ENCODE measurements at places on chromosomes 4 and X.
A peak's percentile ranks its signal among the peaks of the same experiment; 100 is the strongest.

GRCh38 chr4:139734875-139735380 is 69.3 kb downstream of the MGST2 start:
- peak; percentile 60 for DNase-seq

GRCh38 chr4:119105605-119106004 is 30.0 kb upstream of the MYOZ2 start:
- no peak for DNase-seq

DNA sequence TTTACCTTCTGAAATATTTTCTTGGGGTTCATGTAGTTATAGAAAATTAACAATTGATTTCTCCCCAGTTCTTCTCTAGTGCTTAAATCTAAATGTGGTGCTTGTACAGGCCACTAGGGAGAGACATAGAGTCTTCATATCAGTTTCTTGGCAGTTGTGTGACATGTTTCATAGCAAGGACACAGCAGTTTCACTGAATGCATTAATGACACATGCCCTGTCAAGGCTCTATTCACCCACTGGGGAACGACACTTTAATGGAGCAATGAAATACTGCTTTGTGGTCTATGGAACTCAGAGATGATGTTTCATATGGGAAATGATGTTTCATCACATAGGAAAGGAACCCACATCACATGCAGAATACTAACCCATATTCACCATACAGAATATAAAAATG is 2.8 kb downstream of the VEGFC start:
- no peak for DNase-seq

- no peak for DNase-seq
Observed at GRCh38 chr4:107069049-107069448, 32.9 kb upstream of the DKK2 start.

- no peak for DNase-seq
Observed at GRCh38 chr4:6367371-6367851, 97.8 kb downstream of the WFS1 start.

GRCh38 chr4:2261110-2261852 is 628 bp downstream of the MXD4 start:
- DNase-seq = peak; percentile 22

- DNase-seq = no peak
Observed at GRCh38 chrX:94400488-94400887, 726.5 kb downstream of the FAM133A start.

DNA sequence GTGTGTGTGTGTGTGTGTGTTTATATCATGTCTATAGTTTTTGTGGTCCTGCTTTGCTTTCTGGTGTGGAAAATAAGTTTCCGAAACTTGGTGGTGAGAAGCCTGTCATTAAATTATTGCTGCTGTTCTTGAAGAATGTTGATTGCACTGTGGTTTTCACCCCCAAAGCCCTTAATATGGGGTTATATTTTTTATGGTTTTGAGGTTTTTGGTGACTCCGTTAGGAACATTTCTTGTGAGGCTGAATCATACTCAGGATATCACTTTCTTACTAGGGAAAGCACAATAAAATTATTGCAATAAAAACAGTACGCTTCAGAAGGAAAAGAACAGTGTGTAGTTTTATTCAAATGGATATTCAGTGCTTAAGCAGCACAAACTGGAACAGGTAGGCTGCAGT is 539.1 kb upstream of the MAGEB18 start:
- no peak for DNase-seq

GRCh38 chr4:98937986-98938720 is 9.2 kb upstream of the EIF4E start:
- no peak for DNase-seq

DNA sequence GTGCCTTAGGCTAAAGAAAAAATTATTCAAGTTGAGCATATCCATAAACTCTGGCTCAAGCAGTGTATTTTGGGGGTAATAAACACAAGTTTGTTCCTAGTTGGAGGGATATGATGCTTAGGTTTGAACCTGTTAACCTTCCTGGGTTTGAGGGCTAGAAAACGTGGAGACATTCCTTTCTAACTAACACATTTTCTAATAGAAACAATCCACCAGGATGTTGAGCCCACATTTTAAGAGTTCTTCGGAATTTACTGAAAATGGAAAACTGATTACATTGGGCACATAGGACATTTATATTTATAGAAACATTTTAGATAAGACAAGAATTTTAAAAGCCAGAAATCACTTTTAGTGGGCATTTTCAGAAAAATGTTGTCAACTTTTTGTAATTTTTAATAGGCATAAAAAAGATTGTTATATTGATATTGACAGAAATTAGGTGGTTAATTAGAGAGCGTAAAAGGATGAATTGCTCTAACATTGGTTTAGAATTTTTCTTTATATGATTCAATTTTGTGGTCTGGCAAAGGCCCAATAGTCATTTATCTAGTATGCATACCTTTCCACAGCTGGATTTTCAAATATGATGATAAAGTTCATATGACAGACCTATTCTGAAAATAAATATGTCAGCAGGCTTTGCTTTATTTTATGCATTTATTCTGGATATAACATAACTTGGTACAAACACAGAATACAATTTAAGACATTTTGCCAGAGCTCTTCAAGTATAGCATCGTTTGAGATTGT is 49.2 kb downstream of the CEP44 start:
- no peak for DNase-seq

DNA sequence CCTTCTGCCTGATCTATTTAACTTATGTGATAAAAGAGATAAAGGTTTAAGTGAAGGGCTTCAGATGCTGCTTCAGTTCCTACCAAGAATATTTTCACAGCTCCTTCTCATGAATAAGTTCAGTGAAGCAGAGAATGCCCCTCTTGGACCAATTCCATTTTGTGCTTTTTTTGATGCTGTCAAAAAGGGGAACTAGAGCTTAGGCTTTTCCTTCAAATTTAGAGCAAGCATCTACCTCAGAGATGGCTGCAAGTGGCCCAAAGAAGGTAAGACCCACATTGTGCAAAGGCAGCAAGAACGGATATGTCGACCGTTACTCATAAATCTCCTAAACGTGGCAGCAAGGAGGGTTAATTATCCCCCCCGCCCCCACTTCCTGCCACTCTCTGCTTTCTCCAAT is 4.5 kb downstream of the CHRDL1 start:
- DNase-seq = no peak

DNA sequence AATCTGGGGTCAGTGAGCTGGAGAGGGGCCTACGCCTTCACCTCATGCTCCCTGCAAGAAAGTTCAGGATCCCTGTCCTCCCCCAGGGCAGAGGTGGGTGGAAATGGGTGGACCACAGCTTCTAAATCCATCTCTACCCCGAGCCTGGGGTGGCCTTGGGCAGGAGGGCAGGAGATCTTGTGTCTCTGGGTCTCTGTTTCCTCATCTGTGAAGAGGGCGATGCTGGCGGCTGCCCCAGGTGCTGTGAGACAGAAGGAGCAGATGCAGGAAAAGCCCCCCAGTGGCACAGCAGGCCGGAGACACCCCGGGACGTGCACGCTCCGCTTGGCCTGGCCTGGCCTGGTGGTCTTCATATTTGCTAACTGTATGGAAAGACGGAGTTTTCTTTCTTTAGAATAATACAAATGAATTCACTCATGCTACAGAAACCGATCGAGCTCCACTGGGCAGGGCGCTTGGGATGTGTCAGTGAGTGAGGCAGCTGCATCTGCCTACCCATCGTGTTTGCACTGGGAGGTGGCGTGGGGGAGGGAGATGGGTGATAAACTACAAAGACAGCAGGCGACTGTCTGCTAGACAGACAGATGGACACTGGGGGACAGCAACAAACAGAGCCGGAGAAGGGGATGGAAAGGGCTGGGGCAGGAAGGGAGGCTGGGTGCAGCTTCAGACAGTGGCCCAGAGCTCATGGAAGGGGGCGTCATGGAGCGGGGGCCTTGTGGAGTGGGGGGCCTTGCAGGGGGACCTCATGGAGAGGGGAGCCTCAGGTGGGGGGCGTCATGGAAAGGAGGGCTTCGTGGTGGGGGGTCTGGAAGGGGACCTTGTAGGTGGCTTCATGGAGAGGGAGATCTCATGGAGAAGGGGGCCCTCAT is 136.2 kb downstream of the CPZ start:
- DNase-seq = no peak

DNA sequence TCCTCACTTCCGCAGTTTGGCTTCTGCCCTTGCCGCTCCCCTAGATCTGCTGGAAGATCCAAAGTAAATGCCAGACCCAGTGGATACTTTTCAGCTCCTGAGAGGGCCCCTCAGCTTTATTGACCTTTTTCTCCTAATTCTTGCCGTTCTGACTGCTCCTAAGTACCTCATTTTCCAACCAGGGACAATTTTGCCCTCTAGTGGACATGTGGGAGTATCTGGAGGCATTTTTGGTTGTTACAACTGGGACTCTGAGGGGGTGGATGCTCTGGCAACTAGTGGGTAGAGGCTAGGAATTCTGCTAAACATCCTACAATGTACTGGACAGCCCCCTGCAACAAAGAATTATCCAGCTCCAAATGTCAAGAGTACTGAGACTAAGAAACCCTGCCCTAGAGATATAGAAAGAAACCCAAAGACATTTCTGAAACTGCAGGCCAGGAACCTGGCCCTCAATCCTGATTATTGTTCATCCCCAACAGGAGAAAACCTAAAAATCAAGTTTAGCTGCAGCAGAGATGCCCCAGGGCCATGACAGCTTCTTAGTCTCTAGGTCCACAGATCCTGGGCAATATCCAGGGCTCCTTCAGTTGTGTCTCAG is 3.4 kb downstream of the TEX13B start:
- DNase-seq = no peak

- no peak for DNase-seq
Observed at GRCh38 chr4:122403861-122404260, 25.1 kb downstream of the ADAD1 start.

DNA sequence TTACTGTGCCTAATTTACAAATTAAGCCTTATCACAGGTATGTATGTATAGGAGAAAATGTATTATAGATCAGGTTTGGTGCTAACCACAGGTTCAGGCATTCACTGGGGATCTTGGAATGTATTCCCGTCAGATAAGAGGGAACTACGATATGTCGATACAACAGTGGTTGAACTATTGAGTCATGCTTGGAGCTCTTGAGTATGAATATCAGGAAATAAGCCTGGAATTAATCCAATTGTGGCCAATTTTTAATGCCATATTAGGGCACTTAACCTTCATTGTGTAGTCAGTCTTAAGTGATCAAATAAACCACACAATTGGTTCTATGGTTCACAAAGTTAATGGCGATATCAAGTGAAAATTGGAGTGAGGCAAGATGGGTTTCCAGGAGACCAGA is 556.5 kb downstream of the IL1RAPL1 start:
- no peak for DNase-seq

DNA sequence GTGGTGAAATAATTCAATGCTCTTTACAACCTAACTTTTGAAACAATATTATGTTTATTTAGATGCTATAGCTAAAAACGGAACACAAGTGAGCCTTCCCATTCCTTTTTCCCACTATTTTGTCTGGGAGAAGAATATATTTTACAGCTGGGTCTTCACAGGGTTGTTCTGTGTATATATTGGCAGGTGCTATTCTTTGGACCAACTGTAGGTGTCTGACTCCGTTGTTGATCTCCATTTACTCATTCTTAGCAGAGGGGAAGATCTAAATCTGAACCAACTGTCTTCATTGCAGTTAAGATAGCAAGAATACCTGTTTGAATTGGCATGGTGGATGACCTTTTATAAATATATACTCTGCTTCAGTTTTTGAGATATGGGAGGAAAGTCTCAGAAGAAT is 257.4 kb downstream of the CFAP299 start:
- no peak for DNase-seq

GRCh38 chr4:4277531-4277930 is 12.4 kb downstream of the LYAR start:
- DNase-seq = no peak

DNA sequence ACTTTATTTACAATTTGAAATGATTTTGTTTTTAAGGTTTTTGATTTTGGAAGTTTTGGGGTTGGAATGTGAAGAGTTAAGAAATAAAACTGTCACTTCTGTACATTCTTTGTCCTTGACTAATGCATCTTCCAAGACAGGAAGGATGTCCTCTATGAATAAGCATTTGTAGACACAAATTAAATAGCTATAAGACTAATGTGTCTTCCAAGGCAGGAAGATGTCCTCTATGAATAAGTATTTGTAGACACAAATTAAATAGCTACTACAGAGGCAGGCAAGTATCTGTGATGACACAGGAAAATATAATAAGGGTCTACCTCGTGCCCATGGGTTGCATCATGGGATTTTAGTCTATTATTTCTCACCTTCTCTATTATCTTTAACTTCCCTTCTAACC is 14.5 kb downstream of the PRSS48 start:
- no peak for DNase-seq

DNA sequence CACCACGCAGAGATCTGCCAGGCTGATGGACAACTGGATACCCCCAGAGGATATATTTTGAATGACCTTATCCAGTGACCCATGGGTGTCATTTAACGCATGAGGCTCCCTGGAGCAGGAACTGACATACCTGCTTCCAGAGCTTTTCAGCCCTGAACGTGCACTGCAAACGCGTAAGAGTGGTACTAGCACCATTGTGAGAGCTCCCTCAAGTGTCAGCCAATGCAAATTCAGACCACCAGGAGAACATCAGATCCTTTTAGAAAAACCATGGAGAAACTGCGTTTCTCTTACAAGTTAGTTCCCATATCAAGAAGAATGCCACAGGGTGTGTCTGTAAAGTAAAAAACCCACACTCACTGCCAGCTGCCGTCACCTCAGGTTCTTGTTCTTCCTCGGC is 7.3 kb downstream of the TREX2 start:
- no peak for DNase-seq

GRCh38 chrX:88612870-88613329 is 134.1 kb upstream of the CPXCR1 start:
- DNase-seq = no peak

DNA sequence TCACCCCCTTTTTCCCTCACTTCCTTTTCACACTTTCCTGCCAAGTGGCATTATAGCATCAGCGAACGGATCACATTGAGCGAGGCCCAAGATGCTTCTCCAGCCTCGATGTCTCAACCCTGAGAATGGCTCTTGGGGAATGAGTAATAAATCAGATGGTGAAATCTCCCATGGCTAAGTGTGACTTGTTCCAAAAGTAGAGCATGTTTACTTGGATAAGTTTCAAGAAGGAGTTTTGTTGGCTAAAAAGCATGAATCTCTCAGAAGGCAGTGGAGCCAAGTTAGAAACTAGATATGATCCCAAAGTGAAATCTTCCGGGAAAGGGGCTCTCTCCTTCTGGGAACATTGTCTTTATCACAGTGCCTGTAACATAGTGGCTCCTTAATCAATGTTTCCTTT is 316.3 kb downstream of the CAMK2D start:
- DNase-seq = no peak

DNA sequence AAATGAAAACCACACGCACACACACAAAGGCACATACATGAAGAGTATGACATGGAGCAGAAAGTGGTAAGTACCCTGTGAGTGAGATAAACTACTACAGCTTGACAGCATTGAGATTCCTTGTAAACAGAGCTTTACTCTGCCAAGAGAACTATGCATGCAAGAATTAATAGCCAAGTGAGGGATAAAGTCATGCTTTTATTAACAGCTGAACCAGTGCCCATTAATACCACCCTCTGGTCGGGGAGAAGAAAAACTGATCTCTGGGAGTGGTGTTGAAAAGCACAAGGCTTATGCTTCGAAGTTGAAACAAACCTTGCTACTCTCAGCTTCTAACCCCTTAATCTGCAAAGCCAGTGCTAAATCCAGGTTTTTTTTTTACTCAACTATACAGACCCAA is 95.9 kb upstream of the C1QTNF7 start:
- DNase-seq = no peak

All from omental fat pad (tissue), 4 donors.